T-helper 1 cell (primary cell): ENCODE measurements at places on chromosomes 6 and 20.

DNA sequence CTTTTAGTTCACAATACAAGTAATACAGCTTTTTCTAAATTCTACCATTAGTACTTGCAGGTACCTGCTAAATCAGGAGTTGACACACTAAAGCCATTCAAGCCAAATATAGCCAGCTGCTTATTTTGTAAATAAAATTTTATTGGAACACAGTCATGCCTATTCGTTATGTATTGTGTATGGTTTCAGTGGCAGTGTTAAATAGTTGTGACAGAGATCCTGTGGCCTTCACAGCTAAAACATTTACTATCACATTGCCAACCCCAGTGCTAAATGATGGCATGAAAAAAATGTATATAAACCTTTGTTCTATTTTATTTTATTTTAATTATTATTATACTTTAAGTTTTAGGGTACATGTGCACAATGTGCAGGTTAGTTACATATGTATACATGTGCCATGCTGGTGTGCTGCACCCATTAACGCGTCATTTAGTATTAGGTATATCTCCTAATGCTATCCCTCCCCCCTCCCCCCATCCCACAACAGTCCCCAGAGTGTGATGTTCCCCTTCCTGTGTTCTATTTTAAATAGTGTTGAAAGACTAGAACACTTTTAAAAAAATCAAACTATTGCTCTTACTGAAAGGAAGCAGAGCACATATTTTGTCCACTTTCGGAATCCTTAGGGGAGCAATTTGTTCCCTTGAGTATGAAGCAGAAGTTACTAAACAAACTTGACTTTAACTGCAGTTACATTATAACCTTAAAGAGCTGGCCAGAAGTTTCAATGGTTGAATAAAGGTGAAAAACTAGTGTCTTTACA lies 115.7 kb downstream of the PRIM2 start:
- DNase-seq = no peak

GRCh38 chr6:111256646-111257045 lies 169.3 kb downstream of the SLC16A10 start:
- no peak for DNase-seq

DNA sequence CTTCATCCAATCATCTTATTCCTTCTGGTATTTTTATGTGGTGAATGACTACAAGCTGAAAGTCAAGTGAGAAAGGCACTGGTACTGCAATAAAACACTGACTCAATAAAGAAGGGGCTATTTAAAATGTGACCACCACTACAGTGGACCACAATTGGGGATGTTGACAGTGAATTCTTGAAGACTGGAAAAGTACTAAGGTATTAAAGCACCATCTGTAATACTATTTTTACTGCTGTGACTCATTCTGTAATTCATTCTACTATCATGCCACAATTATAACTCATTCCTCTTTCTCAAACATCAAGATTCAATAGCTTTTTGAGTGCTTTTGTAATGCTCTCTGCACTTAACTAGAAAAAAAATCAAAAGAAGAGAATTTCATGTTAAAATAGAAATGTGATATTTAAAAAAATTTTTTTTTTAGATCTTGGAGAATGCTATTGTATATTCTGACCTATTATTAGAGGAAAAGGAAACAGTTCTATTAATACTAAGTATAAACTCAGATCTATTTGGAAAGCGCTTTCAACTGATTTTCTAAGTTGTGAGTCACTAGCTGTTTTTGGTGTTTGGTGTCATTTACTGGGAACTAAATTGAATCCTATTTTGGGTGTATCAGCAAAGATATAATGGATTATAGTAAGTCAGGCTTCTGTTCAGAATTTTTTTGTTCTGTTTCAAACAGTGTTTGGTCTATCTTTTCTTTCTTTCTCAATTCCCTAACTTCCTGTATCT lies 104.7 kb upstream of the TMEM170B start:
- no peak for DNase-seq

- no peak for DNase-seq
Measured at GRCh38 chr6:130825772-130826441, 1.3 kb upstream of the SMLR1 start.

- no peak for DNase-seq
Measured at GRCh38 chr20:3680701-3681351, 984 bp downstream of the ADAM33 start.

- DNase-seq = no peak
Measured at GRCh38 chr6:157770946-157771345, 52.1 kb upstream of the SNX9 start.
